ENCODE measurements at places on chromosomes 2 and 18. TPM values are rescaled to one million over a fixed set of nuclear protein-coding genes. Genes with fewer than 3 reads are reported as not detected.

DNA sequence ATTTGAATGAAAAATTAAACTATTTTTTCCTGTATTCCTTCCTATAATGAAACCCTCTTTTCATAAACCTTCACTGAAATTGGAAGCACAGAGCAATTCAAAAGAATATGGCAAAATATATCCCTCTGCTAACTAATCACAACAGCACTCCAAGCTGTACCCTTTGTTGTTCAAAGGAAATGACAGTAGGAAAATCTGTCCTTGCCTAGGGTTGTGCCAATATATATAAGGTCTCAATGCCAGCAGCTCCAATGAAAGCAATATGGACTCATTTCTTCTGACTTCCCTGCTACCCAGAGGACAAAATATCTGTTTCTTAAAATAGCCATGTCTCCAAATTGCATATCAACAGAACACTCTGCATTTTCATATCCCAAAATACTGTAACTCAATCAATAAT lies 373.9 kb upstream of the MC4R start:
- no peak for DNase-seq

DNA sequence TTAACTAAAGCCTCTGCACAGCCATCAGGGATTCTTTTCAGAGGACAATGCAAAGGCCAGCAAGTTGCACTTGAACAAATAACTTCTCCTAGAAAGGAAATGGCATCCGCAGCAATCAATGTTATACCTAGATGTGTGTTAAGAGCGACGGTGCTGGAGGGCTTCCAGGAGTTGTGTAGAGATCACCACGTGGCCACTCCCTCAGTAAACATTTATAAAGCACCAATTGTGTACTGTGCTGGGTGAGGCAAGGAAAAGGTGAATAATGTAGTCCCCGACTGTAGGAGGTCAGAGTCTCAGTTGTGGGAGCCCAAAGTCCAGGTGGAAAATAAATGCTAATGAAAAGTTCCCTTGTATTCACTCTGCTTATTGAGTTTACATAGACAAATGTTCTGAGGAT lies 135.0 kb downstream of the ALK start:
- DNase-seq = no peak

OR6B2 gene
- total RNA-seq = not detected

ARL4C gene
- 32.8 TPM for total RNA-seq

DNA sequence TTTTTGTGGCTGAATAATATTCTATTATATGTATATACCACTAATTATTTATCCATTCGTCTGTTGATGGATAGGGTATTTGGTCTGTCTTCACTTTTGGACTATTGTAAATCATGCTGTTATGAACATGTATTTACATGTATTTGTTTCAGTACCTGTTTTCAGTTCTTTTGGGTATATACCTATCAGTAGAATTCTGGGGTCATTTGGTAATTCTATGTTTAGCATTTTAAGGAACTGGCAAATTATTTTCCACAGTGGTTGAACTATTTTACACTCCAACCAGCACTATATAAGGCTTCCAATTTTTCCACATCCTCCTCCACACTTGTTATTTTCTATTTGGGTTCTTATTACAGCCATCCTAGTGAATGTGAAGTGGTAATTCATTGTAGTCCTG lies 12.4 kb upstream of the TANK start:
- DNase-seq = no peak

GRCh38 chr18:78911751-78912283 lies 67.8 kb upstream of the SALL3 start:
- no peak for DNase-seq

GRCh38 chr2:105645938-105646773 lies 98.6 kb upstream of the NCK2 start:
- DNase-seq = no peak

GRCh38 chr18:62524440-62525200 lies 1.8 kb downstream of the ZCCHC2 start:
- peak; percentile 74 for DNase-seq

DNA sequence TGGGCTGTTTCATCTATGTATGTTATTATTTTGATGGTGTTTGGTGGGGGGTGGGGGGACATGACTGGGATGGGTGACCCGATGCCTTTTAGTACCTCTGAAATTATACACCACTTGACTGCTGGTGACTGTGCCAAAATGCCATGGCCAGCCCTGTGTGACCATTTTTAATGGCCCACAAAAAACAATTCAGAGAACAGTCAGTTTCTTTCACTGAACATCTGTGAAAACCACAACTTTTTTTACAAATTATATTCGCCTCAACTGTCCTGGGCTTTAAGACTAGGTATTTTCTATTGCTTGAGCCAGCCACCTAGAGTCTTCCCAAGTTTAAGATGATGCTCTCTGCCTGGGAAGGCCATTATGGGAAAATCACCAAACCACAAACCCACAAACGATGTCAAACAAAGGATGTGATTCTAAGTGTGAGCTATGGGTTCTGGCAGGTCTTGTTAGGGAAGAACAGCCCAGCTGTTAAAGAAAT lies 33.9 kb downstream of the FN1 start:
- no peak for DNase-seq

GRCh38 chr2:128667391-128667790 lies 348.7 kb upstream of the HS6ST1 start:
- no peak for DNase-seq

DAPL1 gene
- total RNA-seq = not detected

- DNase-seq = no peak
These were observed 12.3 kb downstream of the ZEB2 start for GRCh38 chr2:144507441-144508171.

UCN gene
- total RNA-seq = 1.5 TPM

DNA sequence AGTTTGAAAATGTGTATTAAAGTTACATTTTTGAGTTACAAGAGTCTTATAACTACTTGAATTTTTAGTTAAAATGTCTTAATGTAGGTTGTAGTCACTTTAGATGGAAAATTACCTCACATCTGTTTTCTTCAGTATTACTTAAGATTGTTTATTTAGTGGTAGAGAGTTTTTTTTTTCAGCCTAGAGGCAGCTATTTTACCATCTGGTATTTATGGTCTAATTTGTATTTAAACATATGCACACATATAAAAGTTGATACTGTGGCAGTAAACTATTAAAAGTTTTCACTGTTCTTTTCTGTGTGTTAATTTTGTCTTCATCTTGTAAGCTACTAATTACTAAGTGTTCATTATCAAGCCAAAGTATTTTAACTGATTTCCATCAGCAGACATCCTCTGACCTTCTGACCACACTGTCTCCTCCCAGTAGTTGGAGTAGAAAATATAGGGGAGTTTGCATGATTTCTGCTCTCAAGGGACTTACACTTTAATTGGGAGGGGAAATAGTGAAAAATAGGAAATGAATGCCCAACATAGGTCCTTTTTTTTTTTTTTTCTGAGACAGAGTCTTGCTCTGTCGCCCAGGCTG lies 4.3 kb downstream of the PMAIP1 start:
- DNase-seq = no peak

NTSR2 gene
- total RNA-seq = not detected

- no peak for DNase-seq
These were observed 251.6 kb upstream of the APCDD1 start for GRCh38 chr18:10202845-10203321.

IL37 gene
- total RNA-seq = not detected

DNA sequence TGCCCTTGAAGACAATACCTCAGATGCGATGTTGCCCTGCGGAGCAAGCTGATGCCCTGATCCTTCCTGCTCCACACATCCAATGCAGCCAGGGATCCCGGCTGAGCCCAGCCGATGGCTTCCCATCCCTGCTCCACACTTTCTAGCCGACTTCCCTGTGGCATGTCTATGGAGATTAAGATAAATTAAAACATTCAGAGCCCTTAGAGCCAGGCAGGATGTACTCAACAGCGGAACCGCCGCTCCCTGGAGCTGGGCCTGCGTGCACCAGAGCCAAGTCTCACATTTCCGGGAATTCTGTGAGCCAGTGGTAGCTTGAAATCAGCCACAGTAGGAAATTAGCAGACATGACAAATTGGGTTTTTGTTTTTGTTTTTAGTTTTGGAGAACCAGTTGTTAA lies 620.6 kb downstream of the GALR1 start:
- DNase-seq = no peak

- DNase-seq = no peak
These were observed 38.7 kb downstream of the PXDN start for GRCh38 chr2:1705557-1706076.

DNA sequence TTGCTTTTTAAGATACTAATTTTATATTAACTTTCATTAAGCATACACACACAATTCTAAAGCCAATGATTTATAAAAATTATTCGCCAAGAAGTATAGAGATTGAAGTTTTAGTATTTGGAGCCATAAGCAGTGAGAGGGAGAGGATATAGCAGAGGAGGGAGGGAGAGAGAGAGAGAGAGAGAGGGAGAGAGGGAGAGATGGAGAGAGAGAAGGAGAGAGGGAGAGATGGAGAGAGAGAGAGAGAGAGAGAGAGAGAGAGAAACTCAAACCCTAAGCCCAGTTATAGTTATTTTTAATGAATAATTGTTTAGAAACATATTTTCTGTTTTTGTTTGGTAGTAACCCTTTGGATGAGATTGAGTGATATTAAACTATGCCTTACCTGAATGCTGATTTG lies 5.3 kb downstream of the TWIST2 start:
- no peak for DNase-seq

DNA sequence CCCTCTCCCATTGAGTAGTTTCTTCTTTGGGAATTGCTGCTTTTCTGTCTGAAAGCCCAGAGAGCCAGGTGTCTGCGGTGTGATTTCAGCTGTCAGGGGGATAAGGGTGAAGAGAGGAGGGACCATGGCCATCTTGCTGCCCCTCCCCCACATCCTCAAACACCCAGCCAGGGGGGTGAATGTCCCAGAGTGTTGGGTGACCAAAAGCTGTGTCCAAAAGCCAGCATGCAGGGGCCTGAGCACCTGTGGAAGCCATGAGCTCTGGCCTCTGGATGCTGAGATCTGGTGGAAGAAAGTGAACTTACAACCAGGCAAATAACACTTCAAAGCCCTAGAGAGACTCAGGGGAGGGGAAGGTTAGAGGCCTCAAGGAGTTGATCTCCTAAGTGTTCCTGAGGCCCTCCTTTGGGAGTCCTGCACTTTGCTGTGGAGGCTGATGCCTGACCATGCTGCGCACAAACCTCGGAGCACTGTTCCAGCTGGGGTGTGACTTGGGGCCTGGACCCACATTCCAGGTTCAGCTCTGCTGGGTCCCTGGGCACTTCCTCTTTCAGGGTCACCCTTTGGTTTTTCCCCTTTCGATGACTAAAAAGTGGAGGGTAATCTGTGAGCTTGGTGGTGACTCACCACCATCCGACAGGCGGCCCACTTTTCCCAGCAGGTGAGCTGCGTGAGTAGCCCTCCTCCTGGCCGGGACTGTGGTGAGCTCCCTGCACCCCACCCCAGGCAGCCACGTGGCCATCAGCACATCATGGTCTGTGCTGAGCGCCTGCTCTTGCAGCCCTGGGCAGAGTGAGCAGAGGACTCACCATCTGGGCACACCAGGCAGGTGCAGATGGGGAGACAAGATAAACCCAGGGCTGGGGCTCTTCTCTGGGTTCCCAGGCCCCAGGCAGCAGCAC lies 66.8 kb upstream of the FOSL2 start:
- DNase-seq = peak; percentile 41

DNA sequence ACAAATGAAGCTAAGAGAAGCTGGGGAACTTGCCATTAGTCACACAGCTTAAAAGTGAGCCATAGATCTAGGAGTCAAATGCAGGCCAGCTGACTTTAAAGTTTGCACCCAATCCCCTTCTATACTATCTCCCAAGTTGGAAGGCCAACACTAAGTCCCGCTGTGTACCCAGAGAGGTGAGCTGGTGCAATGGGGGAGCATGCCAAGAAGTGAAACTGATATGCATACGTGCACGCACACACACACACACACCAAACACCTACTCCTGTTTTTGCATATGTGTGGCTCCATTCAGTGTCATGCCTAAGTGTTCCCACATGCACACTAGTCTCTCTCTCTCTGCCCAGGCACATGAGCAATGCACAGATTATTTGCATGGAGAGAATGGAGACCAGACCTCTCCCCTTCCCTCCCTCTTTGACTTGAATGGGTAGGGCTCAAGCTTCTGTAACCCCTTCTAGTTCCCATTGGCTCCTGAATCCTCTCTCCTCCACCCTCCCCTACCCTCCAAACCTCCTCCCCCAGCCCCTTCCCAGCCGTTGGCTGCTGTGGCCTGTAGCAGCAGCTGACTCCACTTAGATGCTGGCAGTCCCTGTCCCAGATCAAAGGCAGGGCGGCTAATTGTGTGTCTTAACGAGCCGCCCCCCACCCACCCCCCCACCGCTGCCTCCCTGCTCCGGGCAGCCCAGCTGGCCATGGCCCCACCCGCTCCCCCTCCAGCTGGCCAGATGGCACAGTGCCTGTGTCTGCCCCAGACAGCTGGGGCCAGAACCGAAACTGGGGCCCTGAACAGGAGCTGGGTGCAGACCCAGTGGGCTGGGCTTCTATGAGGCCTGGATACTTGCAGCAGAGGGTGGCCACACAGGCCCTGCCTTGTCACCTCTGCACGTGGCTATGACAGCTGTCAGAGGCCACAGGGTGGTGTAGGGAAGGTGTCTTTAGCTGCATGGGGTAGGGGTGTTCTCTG lies 5.6 kb downstream of the WNT10A start:
- DNase-seq = no peak

Data from activated CD4-positive, alpha-beta T cell treated with anti-CD3 and anti-CD28 coated beads for 36 hours (primary cell).